CD4-positive, alpha-beta T cell treated with Interleukin-15 for 4 hours (primary cell): ENCODE measurements at places on chromosomes 7 and 10.

- DNase-seq: no peak
These were observed 1.6 kb downstream of the AIFM2 start for GRCh38 chr10:70130878-70131559.

DNA sequence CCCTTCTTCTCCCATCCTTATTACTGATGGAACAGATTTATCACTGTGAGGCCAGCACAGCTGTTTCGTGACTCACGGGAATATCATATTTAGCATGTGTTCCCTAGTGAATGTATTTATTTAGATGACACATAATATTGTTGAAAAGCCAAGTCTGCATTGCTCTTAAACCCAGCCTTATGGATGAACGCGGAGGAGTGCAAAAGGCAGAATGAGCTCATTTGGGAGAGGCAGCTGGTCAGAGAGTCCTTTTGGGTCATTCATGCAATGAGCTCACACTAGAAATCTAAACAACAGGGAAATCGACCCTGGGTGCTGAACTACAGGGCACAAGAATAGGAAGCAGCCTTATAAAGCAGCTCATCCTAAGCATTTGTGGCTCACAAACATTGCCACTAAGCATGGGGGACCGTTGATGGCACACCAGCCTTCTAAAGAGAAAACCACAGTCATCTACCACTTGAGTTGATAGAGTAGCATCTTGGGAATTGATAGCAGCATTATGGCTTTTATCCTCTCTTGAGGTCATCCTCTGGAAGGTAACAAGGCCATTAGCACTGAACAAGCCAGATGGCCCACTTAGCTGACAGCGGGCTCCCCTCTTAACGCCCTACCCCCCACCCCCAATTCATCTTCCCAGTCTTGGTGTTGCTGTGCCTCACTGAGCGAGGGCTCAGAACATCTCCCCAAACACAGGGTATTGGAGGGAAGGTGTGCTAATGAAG, 32.9 kb upstream of the SDK1 start:
- DNase-seq: no peak

- no peak for DNase-seq
These were observed 121.4 kb upstream of the PHYHIPL start for GRCh38 chr10:59055045-59055444.

DNA sequence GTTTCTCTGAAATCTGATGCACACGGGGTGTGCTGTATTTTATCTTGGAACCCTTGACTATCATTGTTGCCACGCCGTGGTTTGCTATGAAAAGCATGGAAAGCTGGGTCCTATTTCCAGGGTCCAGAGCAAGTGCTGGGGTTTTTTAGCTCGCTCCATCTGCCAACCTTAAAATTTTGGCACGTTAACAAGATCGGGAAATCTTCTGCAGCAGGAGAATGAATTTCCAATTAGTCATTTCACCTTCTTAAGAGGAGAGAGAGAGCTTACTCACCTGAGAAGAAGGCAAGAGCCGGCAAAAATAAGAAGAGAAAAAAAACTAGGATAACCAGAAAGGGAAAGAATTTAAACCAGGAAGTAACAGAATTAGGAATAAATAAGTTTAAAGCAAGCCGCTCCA, 223.6 kb upstream of the CELF2 start:
- DNase-seq: no peak

DNA sequence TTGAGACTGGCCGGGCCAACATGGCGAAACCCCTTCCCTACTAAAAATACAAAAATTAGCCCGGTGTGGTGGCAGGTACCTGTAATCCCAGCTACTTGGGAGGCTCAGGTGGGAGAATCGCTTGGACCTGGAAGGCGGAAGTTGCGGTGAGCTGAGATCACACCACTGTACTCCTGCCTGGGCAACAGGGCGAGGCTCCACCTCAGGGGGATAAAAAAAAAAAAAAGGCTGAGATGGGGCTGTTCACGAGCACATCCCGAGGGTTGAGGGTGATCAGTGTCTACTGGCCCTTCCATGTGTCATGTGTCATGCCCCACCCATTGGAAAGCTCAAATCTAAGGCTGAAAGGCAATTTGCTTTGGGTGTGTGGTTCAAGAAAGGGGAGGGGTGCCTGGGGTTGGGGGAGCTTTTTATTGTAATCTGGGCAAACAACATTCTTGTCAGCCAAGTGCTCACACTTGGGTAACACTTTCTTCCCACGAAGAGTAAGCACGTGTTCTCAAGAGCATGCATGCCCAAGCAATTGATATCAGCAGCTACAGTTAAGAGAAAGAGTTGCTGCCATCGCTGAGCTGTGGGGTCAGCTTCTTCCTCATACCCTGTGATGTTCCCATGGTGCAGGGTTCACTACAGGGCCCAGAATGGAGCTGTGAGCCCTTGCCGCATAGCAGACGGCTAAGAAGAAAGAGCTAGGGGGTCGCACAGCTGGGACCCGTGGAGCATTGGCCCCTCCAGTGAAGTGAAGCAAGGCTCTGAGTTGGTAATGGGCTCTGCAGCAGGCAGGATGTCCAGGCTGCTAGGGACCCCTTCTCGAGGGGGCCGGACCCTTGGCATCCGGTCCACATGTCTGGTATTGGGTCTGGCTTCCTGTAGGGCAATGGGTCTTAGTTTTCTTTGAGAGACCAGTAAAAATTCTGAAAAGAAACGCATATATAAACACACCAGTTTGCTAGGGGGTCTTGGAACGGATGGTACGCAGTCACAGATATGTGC, 9.9 kb upstream of the ACSL5 start:
- DNase-seq: no peak

DNA sequence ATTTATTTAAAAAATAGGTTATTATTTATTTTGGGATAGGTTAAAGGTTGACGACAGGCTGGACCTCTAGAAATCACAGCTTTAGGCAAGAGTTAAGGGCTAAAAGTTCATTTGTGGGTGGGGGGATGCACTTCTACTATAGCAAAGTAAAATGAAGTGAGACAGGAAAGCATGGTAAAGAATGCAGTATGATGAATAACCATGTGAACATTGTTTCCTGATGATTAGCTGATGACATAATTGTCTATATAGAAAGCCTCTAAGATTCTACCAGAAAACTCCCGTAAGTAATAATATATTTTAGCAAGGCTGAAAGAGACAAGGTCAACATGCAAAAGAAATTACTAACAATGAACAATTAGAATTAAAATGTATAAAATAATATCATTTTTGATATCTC, 25.7 kb upstream of the PRSS37 start:
- no peak for DNase-seq

- no peak for DNase-seq
These were observed 399.9 kb upstream of the IGFBP3 start for GRCh38 chr7:46320956-46321355.

DNA sequence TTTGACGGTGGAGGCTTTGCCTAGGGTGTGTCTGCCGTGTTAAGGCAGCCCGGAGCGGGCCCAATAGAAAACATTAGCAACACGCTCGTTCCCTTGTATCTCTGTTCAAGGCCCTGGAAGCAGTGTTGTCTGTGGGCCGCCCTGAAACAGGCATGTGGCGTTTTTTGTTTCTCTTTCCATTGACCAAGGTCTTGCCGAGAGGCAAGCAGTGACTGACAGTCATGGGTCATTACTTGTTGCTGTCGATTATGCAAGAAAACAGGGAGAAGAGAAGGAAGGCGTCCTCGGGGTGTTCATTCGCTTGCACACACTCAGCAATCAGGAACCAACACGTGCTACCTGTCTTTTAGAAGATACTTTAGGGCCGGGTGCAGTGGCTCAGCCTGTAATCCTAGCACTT, 92.5 kb downstream of the EZH2 start:
- no peak for DNase-seq

DNA sequence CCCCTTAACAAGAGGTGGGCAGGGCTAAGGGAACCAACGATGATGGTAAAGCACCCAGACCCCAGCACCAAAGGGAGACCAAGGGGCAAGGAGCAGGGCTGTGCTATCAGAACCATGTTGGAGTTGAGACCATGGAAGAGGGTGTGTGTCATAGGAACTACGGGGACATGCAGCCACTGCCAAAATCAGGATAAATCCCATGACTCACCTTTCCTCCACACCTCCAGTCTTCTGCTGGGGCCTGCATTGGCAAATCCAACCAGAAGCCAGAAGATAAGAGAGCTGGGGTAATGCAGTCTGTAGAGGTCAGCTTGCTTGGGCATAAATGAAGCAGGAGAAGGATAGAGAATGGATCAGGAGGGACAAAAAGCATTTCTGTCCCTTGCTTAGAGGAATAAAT, 42.7 kb upstream of the SMARCD3 start:
- DNase-seq: no peak

DNA sequence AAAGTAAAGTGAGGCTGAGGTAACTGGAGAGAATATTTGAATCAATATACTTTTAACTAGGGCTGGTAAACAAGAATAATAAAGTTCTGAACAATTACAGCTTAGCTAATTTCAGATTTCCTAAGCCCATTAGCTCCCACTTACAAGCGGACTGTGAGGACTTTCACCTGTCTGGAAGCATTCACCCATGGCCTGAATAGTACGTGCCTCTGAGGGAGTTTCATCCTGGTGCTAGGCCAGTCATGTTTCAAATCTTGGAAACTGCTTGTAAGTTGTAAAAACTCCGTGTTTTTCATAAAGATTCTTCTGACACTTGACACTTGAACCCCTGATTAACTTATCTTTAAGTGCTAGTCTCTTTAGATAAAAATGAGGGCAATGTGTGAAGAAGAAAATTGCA, 975.2 kb upstream of the GHITM start:
- DNase-seq: no peak

GRCh38 chr10:30591249-30591670, 38.3 kb downstream of the LYZL2 start:
- peak; percentile 65 for DNase-seq

DNA sequence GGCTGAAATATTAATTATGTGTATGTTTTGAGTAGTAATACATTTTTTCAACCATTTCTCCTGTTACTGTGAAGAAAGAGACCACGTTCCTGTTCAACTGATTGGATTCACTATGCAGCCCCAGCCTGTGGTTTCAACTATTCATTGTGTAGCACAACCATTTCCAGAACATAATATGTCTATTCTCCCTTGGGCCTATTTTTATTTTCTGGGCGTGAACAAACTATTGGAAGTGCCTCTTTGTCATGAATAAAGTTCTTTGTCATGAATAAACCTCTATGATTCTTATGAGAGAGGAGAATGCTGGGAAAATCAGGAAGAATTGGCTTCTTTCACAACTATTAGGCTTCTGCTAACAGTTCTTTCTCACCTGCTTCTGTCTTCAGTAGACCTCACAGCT, 152.4 kb downstream of the GNAT3 start:
- DNase-seq: no peak

GRCh38 chr7:92835261-92835850, 1.0 kb downstream of the CDK6 start:
- DNase-seq: peak; percentile 37

DNA sequence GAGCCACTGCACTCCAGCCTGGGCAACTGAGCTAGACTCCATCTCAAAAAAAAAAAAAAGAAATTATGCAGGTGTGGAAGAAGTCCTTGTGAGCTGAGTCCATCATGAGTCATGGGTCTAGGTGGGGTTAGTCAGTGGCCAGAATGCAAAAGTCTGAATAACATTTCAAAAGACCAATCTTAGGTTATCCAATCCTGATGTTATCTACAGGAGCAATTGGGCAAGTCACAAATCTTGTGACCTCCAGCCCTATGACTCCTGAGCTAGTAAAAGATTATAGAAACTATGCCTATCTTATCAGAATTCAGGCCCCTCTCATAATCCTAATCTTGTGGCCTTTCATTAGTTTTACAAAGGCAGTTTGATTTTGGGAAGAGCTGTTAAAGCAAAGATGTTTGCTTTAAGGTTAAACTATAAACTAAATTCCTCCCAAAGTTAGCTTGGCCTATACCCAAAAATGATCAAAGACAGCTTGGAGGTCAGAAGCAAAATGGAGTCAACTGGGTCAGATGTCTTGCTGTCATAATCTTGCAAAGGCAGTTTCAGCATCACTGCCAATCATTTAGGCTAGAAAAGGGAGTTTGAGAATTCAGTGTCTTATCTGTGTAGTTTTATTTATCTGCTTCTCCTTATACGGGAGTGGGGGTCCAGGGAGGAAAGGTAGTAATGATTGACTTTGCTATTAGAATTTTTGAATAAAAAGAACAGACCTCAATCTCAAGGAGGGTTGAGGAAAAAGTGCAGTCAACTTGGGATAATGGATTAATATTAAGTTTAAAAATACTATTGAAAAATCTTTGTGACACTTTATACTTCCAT, 71.2 kb upstream of the TRIM24 start:
- no peak for DNase-seq

DNA sequence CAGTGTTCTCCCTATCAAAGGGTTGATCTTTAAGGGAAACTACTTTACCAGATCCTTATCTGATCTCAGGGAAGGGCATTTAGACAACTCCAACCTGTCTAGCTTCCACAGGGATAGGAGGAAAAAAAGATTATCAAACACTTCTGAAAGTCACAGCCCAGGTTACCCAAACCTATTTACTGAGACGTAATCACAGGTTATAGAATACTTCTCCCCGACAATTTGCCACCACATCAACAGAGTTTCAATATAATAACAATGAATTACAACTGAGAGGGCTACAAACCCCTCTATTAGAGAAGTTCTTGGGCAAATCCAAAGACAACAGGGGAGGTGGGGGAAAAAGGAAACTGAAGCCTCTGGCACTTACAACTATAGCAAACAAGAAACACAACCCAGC, 26.3 kb downstream of the CFAP70 start:
- DNase-seq: no peak

- no peak for DNase-seq
These were observed 215.2 kb upstream of the PPP2R2D start for GRCh38 chr10:131685576-131685975.

GRCh38 chr7:47148536-47149207, 433.2 kb downstream of the TNS3 start:
- DNase-seq: no peak

GRCh38 chr10:132566892-132567291, 29.3 kb downstream of the INPP5A start:
- DNase-seq: no peak

DNA sequence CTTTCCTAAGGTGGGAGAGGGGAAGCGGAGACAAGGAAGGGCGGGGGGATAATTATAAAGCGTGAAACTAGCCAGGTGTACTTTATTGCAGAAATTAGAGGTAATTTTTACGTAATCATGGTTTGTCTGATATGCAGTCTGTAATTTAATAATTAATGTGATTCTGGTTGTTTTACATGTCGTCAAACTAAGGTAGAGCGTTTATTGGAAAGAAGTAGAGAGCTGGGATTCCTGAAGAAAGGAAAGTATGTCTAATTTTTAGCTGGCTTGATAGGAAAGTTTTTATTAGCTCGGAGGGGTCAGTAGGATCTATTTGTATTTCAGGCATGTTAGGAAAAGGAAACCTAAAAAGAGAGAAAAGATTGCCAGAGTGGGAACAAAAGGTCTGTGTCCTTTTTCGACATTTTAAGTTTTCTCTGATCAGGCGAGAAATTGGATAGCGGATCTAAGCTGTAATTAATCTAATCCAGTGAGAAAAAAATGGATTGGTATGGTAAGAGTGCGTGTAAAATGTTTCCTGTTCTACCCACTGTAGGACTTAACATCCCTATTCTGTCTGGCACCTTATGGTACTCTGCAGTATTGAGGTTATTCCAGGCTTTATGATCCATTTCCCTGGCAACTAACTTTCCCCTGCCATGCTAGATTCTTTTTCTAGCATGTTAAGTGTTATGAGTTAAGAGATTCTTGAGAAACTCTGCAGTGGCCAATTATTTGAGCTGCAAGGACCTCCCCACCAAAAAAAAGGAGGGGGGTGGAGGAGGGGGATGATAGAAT, 1.4 kb downstream of the CELF2 start:
- DNase-seq: no peak
